ENCODE measurements at places on chromosomes 1 and 21.

GRCh38 chr1:40414331-40414730 is 35.9 kb upstream of the ZFP69B start:
- DNase-seq, result no peak

DNA sequence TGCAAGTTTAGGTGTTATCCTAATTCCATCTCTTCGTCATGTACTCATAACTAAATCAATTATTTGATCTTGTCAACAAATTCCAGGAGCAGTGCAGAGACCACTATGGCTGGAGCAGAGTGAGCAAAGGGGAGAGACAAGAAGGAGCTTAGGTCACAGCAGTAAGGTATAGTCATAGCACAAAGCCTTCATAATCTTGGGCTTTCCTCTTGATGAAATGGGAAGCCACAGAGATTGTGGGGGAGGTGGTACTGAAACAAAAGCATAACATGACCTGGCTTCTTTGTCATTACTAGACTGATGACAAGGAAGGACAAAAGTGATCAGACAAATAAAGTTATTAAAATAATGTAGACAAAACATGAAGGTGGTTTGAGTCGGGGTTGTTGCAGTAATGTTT is 60.1 kb upstream of the PTGS2 start:
- DNase-seq, result no peak

DNA sequence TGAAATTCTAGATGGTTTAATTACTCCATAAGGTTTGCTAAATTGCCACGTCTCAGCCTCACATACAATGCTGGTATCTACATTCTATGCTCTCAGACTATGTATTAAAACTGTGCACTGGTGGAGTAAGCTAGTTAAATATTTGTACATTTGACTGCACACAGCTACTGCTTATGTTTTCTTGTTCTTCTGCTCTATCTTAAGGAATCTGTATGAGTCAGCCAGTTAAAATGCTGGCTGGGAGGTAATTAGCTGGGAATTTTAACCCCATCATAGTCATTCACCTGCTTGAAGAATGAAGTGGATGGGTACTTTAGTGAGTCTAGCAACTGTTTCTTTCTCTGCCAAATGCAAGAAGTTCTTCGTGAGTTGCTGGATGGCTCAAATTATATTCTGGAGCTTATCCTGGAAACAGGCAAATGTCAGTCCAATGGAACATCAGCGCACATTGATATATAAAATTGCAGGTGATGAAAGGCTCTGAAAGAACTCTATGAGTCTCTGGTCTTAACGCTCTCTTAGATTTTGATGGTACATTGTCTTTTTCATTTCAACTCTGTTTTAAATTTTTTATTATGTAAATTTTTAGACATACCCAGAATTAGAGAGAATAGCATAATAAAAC is 83.4 kb downstream of the BACH1 start:
- DNase-seq, result peak; percentile 11

- DNase-seq, result no peak
Observed at GRCh38 chr1:202361701-202362100, 13.2 kb downstream of the PPP1R12B start.

GRCh38 chr21:25999921-26000582 is 170.5 kb downstream of the APP start:
- DNase-seq, result peak; percentile 97

- DNase-seq, result no peak
Observed at GRCh38 chr1:47732489-47732888, 264.7 kb downstream of the TRABD2B start.

GRCh38 chr1:243751506-243751905 is 98.5 kb downstream of the AKT3 start:
- no peak for DNase-seq

- no peak for DNase-seq
Observed at GRCh38 chr1:64754173-64754572, 9.3 kb downstream of the RAVER2 start.

DNA sequence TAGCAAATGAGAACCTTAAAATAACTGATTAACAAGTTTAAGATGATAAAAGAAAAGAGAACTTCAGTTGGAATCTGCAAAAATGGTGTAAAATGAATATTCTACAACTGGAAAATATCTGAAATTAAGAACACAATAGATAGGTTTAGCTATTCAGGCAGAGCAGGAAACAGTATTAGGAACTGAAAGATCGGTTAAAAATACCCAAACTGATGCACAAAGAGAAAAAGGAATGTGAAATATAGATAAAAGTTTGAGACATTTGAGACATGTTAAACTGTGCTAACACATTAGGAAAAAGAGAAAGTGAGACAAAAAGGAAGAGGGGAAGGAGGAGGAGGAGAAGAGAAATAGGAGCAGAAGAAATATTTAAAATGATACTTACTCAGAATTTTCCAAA is 12.1 kb downstream of the CD55 start:
- no peak for DNase-seq

DNA sequence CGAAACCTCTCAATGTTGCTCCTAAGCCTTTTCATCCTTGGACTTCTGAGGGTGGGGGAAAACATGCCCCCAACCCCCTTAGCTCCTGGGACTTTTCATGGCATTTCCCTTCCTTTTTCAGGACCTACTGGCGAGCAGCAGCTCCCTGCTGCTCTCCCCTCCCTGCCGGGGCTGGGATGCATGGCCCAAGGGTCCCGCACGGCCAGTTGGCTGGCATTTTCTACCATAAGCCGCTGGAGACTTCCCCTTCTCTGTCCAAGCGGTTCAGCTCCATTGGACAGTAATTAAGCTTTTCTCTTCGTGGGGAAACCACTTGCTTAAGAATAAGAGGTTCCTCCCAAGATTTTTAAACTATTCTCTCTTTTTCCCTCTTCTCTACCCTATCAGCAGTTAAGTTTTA is 52.8 kb downstream of the FCRL5 start:
- no peak for DNase-seq

GRCh38 chr1:232263452-232263851 is 366.5 kb downstream of the SIPA1L2 start:
- DNase-seq, result no peak

GRCh38 chr1:226764533-226764932 is 25.5 kb upstream of the ITPKB start:
- DNase-seq, result no peak

DNA sequence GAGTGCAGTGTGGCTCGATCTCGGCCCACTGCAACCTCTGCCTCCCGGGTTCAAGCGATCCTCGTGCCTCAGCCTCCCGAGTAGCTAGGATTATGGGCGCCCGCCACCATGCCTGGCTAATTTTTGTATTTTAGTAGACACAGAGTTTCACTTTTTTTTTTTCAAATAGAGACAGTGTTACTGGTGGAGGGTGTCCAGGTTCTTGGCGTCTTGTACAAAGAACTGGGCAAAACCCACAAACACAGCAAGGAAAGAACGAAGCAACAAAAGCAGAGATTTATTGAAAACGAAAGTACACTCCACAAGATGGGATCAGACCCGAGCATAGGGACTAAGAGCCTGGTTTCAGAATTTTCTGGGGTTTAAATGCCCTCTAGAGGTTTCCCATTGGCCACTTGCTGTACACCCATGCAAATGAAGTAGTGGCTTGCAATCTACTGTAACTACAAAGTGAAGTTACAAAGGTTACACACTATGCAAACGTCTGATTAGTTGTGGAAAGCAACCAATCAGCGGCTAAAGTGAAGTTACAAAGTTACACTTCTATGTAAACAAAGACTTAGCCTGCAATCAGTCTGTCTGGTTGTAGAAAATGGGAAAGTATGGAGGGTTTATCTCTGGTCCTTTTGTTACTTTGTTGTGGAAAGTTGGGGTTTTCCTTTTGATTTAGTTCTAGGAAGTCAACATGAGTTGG is 199.1 kb downstream of the DYRK1A start:
- DNase-seq, result peak; percentile 38

GRCh38 chr21:23936224-23936623 is 1671.1 kb downstream of the MRPL39 start:
- no peak for DNase-seq

DNA sequence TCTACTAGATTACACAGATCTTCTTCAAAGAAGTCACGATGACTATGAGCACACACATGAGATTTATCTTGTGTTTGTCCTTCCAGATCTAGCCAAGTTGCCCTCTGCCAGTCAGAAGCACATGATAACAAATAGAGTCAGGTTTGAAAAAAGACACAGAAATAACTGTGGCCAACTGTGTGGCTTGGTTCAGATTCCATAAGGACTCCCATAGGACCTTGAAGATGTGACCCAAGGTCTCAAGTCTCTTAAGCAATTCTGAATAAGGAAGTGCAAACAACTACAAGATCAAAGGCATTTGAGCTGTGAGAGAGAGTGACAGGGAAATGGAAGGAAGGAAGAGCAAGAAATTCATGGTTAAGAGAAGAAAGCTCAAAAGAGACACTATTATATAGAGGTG is 194.0 kb downstream of the PLPP3 start:
- no peak for DNase-seq

GRCh38 chr1:220430059-220430458 is 97.9 kb upstream of the MARK1 start:
- peak; percentile 8 for DNase-seq

GRCh38 chr21:42208036-42208435 is 10.9 kb upstream of the ABCG1 start:
- no peak for DNase-seq

Measured in SW480 (cell line).